ENCODE measurements at places on chromosomes 1 and 21.

- no peaks in the 10 kb centered on the region for H3K4me1 ChIP-seq
- H3K4me3 ChIP-seq: no peak overlapping the region
- no peak for DNase-seq
- H3K36me3 ChIP-seq: no peaks in the 10 kb centered on the region
Observed at GRCh38 chr1:147486876-147487656, 54.2 kb upstream of the BCL9 start.

DNA sequence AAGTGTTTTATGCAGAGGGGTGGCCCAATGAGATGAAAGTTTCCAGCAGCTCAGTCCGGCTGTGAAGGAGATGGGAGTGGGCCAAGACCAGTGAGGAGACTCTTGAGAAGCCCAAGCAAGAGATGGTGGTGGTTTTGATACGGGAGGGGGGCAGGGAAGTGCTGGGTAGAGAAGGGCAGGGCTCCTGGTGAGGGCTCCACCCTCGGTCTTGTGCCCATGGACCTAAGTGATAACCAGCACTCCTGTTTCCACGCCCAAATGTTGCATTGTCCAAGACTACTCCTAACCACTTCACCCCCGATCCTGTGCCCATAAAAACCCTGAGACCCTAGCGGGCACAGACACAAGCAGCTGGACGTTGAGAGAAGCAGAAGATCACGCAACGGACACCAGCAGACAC lies 140.9 kb downstream of the MIS18A start:
- H3K36me3 ChIP-seq: no peaks in the 10 kb centered on the region
- no peak for DNase-seq
- no peak overlapping the region for H3K4me3 ChIP-seq

- no peaks in the 10 kb centered on the region for H3K4me1 ChIP-seq
- no peaks in the 10 kb centered on the region for H3K27me3 ChIP-seq
- no peak overlapping the region for H3K27ac ChIP-seq
- H3K4me3 ChIP-seq: no peak overlapping the region
Observed at GRCh38 chr21:45163413-45164123, 89.2 kb downstream of the ADARB1 start.

DNA sequence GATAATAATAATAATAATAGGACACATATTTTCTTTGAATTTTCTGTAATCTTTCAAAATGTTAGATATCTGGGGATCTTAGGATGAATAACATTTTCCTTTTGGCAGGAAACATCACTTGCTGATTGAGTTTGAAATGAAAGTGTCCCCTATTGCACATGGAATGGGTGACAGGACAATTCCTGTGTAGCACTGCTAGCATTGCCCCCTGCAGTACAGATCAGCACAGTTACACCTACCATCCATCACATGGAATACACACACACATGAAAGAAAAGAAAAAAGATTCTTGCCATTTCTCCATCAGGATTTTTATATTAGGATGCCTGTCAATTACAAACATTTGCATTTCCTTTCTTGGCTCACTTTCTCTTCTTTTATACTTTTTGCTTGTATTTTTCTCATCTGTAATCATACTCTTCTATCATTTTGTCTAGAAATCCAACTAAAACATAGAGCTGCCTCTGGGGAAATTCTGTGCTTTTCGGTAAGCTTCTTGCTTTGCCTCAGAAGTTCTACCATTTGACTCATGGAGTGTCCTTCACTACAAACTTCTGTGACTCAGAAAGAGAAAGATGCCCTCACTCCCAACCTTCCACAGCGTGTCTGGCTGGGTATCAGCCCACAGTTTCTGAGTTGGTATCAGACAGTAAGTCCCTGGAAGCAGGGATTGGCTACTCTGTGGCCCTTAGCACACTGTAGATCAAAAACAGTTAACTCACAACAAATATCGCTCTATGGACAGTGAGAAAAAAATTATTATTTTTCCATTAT lies 641.2 kb downstream of the PTPRC start:
- no peaks in the 10 kb centered on the region for H3K4me1 ChIP-seq
- no peak for DNase-seq
- no peaks in the 10 kb centered on the region for H3K36me3 ChIP-seq
- H3K27ac ChIP-seq: no peak overlapping the region
- no peak overlapping the region for H3K4me3 ChIP-seq

DNA sequence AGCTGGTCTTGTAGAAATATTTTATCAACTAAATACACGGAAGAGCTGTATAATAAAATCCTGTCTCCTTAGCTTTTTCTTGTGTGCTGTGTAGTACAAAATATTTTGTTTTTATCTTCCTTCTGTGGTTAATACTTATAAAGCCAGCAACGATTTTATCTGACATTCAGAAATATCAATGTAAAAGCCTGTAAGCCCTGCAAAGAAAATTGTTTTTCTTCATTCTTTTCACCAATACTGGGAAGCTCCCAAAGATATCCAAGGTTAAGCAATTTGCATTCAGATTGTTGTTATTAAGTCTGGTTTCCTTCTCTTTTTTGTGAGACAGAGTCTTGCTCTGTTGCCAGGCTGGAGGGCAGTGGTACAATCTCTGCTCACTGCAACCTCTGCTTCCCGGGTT lies 38.0 kb upstream of the KIF26B start:
- H3K4me3 ChIP-seq: no peak overlapping the region
- H3K36me3 ChIP-seq: no peaks in the 10 kb centered on the region
- no peak for DNase-seq
- H3K27me3 ChIP-seq: no peaks in the 10 kb centered on the region
- H3K4me1 ChIP-seq: no peaks in the 10 kb centered on the region

DNA sequence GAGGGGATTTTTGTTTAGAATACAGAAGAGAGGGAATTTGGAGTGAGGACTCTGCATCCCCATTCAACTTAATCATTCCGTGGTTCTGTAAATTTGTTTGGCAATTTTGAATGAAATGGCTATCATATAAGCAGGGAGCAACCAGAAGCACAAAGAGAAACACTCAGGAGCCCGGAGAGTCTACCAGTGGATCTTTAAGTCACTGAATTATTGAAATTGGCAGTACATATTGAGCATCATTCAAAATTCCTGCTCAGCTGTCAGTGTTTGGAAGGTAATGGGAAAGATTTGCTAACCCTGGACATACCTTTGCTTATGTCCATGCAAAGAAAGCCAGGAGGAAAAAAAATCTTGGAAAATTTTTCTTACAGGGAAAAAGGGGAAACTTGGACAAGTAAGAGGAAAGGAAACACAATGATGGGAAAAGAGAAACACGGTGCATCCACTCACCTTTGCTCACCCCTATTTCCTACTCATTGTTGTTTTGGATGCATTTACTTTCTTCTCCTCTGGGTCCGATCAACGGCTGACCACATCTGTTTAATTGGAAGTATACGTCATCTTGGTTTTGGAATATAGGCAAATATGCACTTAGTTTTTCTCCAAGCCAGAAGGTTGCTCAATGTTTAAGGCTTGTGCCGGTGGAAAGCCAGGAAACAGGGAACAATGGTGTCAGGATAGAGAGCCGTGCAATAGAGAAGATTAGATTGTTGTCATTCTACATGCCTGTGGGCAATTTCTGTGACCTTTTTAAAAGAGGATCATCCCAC lies 243.0 kb upstream of the LYPLAL1 start:
- no peaks in the 10 kb centered on the region for H3K36me3 ChIP-seq
- no peaks in the 10 kb centered on the region for H3K27me3 ChIP-seq
- DNase-seq: no peak
- no peak overlapping the region for H3K27ac ChIP-seq

GRCh38 chr1:93779540-93780165 lies 98.0 kb upstream of the BCAR3 start:
- no peak overlapping the region for H3K4me3 ChIP-seq
- H3K36me3 ChIP-seq: no peaks in the 10 kb centered on the region
- no peak overlapping the region for H3K27ac ChIP-seq
- no peaks in the 10 kb centered on the region for H3K4me1 ChIP-seq

- H3K36me3 ChIP-seq: no peaks in the 10 kb centered on the region
- H3K4me3 ChIP-seq: no peak overlapping the region
- DNase-seq: no peak
- no peak overlapping the region for H3K27ac ChIP-seq
Observed at GRCh38 chr21:43572446-43572845, 86.8 kb downstream of the HSF2BP start.

- no peaks in the 10 kb centered on the region for H3K27me3 ChIP-seq
- H3K4me1 ChIP-seq: peaks cover 67% of the 10 kb centered on the region
- DNase-seq: no peak
- peak overlapping the region; percentile 95 for H3K27ac ChIP-seq
- peak overlapping the region; percentile 92 for H3K4me3 ChIP-seq
- no peaks in the 10 kb centered on the region for H3K36me3 ChIP-seq
Observed at GRCh38 chr1:116377541-116378529, 4.8 kb downstream of the ATP1A1 start.

- DNase-seq: no peak
- no peaks in the 10 kb centered on the region for H3K27me3 ChIP-seq
- no peaks in the 10 kb centered on the region for H3K36me3 ChIP-seq
- no peaks in the 10 kb centered on the region for H3K4me1 ChIP-seq
- H3K27ac ChIP-seq: no peak overlapping the region
Observed at GRCh38 chr1:101207891-101208290, 28.9 kb upstream of the S1PR1 start.

DNA sequence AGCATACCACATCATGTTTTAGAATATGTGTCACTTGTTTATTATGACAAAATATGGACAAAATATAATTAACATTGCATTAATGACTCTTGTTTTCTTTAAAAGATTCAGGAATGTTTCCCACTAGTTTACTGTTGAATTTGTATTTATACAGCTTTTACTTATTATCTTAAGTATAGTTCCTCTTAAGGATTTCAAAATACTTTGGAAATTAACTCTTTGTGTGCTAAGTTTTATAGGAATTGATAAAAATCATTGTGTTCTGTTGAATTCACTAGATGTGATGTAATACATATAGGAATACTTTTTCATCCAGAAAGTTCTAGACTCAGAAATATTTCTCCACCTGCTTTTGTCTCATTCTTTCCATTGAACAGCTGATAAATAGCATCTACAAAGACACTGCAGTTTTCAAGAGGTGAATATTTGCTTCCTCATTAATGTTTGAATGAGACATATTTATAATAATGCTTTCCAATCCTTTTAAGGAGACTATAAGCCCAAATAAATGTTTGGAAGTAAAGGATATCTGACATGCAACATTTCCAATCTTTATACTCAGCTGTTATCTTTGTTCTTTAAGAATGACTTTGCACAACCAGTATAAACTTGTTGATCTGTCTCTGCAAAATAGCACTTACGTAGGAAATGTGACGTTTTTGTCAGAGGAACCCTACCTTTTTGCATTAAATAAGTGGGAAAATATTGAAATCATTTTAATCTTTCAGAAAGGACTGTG lies 38.4 kb upstream of the SAMSN1 start:
- no peaks in the 10 kb centered on the region for H3K4me1 ChIP-seq
- H3K27me3 ChIP-seq: no peaks in the 10 kb centered on the region
- H3K27ac ChIP-seq: no peak overlapping the region
- no peaks in the 10 kb centered on the region for H3K36me3 ChIP-seq
- DNase-seq: no peak

DNA sequence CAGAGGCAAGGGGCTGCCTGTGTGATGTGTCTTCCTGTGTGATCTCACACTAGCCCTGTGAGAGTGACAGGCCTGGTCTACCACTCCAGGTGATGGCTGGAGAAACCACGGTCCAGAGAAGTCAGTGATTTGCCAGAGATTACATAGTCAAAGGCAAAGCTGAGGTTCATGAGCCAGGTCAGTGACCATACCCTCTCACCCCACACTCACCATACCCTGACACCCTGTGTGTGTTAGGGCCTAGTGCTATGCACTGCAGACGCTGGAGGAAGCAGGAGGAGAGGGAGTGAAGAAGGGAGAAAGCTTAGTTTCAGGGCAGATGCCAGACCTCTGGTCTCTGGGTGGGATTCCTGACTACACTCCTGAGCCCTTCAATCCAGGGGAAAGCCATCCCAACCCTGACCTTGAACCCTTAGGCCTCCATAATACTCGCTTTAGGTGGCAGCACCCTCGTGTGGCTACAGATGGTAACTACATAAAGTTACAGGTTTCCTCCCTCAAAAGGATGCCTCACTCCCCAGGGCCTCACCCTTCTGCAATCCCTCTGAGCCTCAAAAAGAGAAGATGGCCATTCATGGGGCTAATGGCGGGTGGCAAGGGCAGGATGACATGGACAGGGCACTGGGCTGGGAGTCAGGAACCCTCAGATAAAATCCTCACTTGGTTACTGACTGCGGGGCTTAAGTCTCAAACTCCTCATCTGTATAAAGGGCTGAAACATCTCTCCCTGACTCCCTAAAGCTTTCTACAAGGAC lies 20.8 kb upstream of the SDC3 start:
- H3K27ac ChIP-seq: no peak overlapping the region
- H3K4me1 ChIP-seq: no peaks in the 10 kb centered on the region
- no peaks in the 10 kb centered on the region for H3K27me3 ChIP-seq
- no peaks in the 10 kb centered on the region for H3K36me3 ChIP-seq
- no peak for DNase-seq
- H3K4me3 ChIP-seq: no peak overlapping the region

DNA sequence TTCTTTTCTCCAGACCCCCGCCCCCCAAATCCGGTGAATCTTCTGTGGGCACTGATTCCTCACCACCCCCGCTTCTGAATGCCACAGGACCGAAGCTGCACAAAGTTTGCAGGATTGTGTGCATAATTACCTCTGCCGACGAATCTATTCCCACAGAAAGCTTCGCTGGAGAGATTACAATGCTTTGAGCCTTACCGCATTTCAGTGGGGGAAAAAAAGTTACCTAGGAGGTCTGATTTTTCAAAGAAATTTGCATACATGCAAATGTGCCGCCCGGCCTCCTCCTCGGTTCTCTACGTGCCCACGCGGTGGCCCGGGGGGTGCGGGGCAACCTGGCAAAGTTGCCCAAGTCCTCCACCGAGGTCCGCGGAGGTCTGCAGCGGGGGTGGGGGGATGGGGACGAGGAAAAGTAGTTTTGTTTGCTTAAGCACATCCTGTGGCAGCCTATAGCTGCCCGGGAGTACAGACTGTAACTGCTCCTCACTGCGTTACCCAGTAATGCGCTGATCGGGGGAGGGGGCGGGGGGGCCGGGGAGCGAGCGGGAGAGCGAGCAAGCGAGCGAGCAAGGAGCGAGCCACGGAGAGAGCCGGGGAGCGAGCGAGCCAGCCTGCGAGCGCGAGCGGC lies 563 bp upstream of the NFIA start:
- no peaks in the 10 kb centered on the region for H3K27me3 ChIP-seq
- peak overlapping the region; percentile 92 for H3K27ac ChIP-seq
- peak overlapping the region; percentile 89 for H3K4me3 ChIP-seq
- H3K4me1 ChIP-seq: peaks cover 25% of the 10 kb centered on the region
- H3K36me3 ChIP-seq: no peaks in the 10 kb centered on the region

DNA sequence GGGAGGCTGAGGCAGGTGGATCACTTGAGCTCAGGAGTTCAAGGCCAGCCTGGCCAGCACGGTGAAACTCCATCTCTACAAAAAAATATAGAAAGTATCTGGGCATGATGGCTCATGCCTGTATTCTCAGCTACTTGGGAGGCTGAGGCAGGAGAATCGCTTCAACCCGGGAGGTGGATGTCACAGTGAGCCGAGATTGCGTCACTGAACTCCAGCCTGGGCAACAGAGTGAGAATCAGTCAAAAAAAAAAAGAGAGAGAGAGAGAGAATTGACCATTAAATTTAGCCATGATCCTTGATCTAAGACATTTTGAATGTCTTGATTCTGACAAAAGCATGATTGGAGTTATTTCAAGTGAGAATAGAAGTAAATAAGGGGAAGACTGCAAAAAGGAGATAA lies 19.1 kb downstream of the RBM11 start:
- H3K36me3 ChIP-seq: no peaks in the 10 kb centered on the region
- H3K27ac ChIP-seq: no peak overlapping the region
- no peaks in the 10 kb centered on the region for H3K4me1 ChIP-seq
- no peak for DNase-seq
- no peak overlapping the region for H3K4me3 ChIP-seq

- H3K27me3 ChIP-seq: no peaks in the 10 kb centered on the region
- no peak overlapping the region for H3K4me3 ChIP-seq
- no peaks in the 10 kb centered on the region for H3K36me3 ChIP-seq
- H3K4me1 ChIP-seq: no peaks in the 10 kb centered on the region
Observed at GRCh38 chr1:19768353-19769210, 31.1 kb downstream of the TMCO4 start.

All from pancreas (tissue), 10 donors.